ENCODE measurements at places on chromosomes 7 and 10.

DNA sequence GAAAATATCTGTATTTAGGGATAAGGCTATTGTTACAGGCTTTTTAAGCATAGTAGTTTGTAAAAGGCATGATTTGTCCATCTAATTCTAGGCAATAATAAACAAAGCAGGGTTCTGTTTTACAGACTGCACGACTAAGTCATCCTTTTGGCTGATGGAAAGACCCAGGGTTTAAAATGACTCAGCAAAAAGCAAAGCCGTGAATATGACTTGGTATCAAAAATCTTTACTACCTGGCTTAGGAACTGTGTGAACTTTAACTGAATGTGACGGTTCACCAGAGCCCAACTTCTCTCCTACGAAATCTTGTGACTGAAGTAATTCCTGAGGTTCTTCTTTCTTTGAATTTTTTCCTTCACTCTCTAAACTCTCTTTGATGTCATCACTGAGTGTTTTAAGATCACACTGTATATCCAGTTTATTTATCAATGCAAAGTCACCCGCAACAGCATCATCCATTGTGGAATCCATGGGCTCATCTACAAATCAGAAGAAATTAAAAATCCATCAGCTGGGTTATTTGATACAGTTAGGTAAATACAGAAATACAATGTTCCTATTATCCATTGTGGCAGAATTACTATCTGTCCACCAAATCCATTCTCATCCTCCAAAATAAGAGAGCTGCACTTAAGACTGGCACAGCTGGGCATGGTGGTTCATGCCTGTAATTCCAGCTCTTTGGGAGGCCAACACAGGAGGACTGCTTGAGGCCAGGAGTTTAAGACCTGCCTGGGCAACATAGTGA, 17.0 kb downstream of the ATE1 start:
- no peak overlapping the region for H3K4me3 ChIP-seq
- no peak overlapping the region for H3K27ac ChIP-seq
- no peak for DNase-seq
- H3K4me1 ChIP-seq, result peaks cover 8% of the 10 kb centered on the region
- H3K27me3 ChIP-seq, result no peaks in the 10 kb centered on the region
- peaks cover 18% of the 10 kb centered on the region for H3K36me3 ChIP-seq

GRCh38 chr7:2180081-2180480, 52.7 kb downstream of the MAD1L1 start:
- H3K4me3 ChIP-seq, result no peak overlapping the region
- no peak for DNase-seq
- H3K27ac ChIP-seq, result no peak overlapping the region
- peaks cover 7% of the 10 kb centered on the region for H3K36me3 ChIP-seq

DNA sequence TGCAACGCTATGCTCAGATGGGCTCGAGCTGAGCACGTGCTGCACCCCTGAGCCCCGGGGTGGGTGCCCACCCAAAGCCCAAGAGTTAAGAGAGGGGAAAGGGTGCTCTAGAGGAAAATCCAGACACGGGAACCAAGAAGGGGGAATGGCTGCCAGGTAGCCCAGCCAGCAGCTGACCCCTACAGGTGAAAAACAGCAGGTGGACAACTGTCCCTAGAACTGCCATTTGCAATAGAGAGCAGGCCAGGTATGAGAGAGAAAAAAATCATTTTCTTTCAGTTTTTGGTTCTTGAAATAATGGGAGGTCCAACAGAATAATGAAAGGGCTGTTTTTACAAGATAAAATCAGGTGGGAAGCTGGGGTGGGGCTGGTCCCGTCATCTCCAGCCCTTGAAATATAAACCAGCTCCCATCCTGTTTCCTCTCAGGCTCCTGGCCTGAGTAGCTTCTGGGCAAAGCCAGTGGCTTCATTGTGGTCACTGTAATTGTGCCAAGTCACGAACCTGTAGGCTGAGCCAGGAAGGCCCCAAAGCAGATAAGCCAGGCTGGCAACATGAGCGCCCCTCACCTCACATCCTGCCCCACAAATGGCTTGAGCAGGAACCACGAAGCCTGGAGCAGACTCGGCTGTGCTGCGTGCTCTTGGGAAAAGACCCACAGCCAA, 257.8 kb downstream of the SNX10 start:
- no peak overlapping the region for H3K27ac ChIP-seq
- DNase-seq, result no peak
- H3K36me3 ChIP-seq, result no peaks in the 10 kb centered on the region
- H3K4me1 ChIP-seq, result peaks cover 5% of the 10 kb centered on the region
- H3K27me3 ChIP-seq, result peaks cover 8% of the 10 kb centered on the region

GRCh38 chr10:126421756-126422256, 33.5 kb upstream of the ADAM12 start:
- no peak overlapping the region for H3K27ac ChIP-seq
- DNase-seq, result no peak
- H3K4me3 ChIP-seq, result no peak overlapping the region

DNA sequence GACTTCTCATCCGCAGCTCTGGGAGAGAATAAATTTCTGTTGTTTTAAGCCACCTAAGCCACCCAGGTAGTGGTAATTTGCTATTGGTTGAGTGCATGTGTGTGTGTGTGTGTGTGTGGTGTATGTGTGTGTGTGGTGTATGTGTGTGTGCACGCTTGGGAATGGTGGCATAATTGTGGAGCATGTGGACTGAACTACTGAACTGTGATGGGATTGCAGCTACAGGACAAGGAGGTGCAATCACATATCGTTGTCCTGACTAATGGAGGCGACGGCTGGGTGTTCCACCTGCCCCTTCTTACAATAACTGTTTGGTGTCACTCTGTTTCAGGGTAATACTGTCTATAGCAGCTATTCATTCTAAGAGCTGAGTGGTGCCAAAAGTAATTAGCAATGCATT, 448.7 kb upstream of the PFKP start:
- no peaks in the 10 kb centered on the region for H3K36me3 ChIP-seq
- H3K27me3 ChIP-seq, result no peaks in the 10 kb centered on the region
- no peak overlapping the region for H3K4me3 ChIP-seq
- H3K4me1 ChIP-seq, result no peaks in the 10 kb centered on the region

DNA sequence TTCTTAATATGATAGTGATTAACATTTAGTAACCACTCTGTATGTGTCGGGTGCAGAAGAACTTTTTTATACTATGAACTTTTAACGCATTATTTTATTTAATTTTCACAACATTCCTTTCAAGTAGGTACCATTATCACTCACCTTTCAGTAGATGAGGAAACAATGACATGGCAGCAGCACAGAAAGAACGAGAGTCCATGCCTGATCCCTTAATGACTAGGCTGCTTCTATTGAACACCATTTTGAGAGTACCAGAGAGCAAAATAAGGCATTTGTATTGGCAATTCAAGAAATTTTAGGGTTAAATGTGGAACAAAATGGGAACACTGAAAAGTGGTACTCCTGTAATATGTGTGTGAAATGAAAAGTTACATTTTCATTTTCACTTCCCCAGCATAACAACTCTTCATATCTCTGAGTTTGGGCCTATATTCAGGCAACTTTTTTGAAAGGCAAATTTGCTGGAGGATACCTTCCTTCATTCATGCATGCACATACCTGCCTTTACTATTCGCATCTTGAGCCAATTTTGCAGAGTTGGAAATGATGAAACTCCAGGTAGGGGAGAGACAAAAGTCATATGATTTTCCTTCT, 12.8 kb downstream of the LRRN3 start:
- no peaks in the 10 kb centered on the region for H3K36me3 ChIP-seq
- no peak for DNase-seq
- H3K4me1 ChIP-seq, result peaks cover 4% of the 10 kb centered on the region

- no peak overlapping the region for H3K27ac ChIP-seq
- no peaks in the 10 kb centered on the region for H3K36me3 ChIP-seq
Measured at GRCh38 chr10:8112230-8112905, 57.9 kb downstream of the GATA3 start.

- H3K36me3 ChIP-seq, result no peaks in the 10 kb centered on the region
- H3K27me3 ChIP-seq, result no peaks in the 10 kb centered on the region
- peaks cover 43% of the 10 kb centered on the region for H3K4me1 ChIP-seq
- H3K4me3 ChIP-seq, result no peak overlapping the region
Measured at GRCh38 chr10:63416376-63416775, 49.4 kb downstream of the JMJD1C start.
